H4 (cell line): ENCODE measurements at places on chromosomes 7 and 10.

GRCh38 chr10:90846746-90847145 is 11.1 kb downstream of the HTR7 start:
- no peak for DNase-seq

GRCh38 chr7:155987681-155988235 is 175.5 kb upstream of the SHH start:
- DNase-seq = no peak

GRCh38 chr10:76939933-76940468 is 697.6 kb downstream of the KCNMA1 start:
- DNase-seq = no peak

- DNase-seq = no peak
Observed at GRCh38 chr7:21429786-21430574, 2.1 kb downstream of the SP4 start.

- no peak for DNase-seq
Observed at GRCh38 chr7:46244757-46245156, 323.7 kb upstream of the IGFBP3 start.

- no peak for DNase-seq
Observed at GRCh38 chr7:109476409-109476808, 906.7 kb downstream of the DNAJB9 start.

- no peak for DNase-seq
Observed at GRCh38 chr7:2843191-2843685, 870 bp downstream of the GNA12 start.

DNA sequence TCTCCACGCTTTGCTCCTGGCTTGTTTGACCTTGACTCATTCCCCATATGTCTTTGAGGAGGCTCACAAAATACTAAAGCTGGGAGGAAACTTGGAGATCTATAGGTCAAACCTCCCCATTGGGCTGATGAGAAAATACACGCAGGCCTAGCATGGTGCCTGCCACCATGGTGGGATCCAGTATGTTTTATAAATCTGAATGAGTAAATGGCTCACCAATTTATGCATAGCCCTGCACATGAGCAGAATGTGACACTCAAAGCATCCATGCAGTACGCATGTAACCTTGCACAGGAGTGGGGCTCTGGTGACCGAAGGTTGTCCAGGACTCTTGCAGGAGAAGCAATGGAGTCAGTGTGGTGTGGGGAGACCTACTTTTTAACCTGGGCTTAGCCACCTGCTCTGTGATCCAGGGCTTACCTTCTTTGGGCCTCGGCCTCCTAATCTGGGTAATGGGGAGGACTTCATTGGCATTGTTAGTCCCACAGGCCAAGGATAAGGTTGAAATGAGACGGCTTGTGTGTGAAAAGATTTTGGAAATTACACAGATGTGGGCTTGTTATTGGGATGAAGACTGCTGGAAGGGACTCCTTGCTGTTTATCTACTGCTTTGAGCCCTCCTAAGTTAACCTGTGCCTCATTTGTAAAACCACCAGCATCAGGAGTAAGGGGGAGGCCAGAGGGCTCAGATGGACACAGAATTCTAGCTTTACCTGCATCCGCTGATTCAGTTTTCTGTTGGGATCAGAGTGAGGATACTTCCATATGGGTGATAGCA is 58.4 kb downstream of the ADCYAP1R1 start:
- DNase-seq = no peak

DNA sequence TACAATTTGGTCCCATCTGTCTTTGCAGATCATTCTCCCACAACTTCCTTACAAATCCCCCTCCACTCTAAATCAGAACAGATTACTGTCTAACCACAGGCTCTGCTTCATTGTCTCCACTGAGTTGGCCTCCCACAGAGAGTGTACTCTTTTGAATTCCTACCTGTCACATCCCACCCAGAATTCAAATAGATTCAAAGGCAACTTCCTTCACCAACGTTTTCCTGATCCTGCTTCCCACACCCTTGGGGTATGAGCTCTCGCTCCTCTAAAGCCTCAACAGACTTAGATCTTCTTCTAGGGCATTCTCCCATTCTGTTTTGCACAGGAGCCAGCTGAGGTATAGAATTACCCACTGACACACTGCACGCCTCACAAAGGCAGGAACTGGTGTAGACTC is 197.8 kb upstream of the CDCA7L start:
- DNase-seq = no peak

DNA sequence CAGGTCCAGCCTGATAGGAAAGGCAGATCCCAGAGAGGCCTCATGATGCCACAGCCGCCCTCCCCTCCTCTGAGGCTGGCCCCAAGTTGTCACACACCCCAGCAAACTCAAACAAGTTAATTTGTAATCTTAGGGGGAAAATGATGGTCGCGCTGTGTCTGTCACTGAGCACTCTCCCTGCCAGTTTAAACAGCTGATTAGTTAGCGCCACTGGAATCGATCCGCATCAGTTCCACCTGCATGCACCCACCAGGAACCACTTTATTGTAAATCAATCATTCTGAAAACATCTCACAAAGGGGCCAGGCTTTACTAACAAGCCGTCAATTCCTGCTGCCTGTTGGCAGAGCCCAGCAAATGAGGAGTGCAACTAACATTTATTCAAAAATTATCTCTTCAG is 870.9 kb downstream of the KCNMA1 start:
- DNase-seq = no peak
